ENCODE measurements at places on chromosomes 5 and 9.

- no peak for DNase-seq
Measured at GRCh38 chr5:11037941-11038340, 276.9 kb upstream of the DAP start.

- DNase-seq, result no peak
Measured at GRCh38 chr9:134556531-134557068, 85.0 kb upstream of the COL5A1 start.

DNA sequence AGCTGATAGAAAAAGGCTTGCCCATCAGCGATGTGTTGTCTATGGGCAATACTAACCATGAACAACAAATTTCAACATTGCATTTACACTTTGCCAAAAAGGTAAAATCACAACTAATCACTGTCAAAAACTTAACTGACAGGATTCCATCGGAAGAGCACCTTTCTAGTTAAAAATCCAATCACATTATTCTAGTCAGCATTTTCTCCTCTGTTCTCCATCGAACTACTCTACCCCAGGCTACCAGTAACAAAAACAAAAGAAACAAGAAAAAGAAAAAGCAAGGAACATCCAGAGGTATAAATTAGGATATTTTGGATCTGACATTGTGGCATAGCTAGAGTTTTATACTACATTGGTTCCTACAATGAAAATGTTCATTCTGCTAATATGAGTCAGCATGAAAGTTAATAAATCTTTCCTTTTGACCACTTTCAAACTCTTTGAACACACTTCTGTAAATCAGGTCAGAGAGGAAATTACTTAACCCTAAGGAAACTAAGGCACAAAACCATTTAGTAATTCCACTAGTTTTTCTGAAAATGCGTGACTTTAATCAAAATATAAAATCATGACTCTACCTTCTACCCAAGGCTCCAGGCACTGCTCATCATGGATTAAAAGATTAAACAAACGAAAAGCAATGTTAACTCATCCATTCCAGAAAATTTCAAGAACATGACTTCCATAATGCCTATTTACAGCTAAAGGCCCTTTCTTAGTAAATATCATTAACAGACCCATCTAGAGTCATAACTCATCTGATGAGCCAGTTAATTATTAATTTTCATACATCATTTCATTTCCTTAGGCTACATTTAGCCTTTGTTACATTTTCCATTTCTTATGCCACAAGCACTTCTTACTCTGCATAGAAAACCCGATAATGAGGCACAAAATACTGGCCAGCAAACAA is 10.2 kb downstream of the GLIS3 start:
- DNase-seq, result no peak

DNA sequence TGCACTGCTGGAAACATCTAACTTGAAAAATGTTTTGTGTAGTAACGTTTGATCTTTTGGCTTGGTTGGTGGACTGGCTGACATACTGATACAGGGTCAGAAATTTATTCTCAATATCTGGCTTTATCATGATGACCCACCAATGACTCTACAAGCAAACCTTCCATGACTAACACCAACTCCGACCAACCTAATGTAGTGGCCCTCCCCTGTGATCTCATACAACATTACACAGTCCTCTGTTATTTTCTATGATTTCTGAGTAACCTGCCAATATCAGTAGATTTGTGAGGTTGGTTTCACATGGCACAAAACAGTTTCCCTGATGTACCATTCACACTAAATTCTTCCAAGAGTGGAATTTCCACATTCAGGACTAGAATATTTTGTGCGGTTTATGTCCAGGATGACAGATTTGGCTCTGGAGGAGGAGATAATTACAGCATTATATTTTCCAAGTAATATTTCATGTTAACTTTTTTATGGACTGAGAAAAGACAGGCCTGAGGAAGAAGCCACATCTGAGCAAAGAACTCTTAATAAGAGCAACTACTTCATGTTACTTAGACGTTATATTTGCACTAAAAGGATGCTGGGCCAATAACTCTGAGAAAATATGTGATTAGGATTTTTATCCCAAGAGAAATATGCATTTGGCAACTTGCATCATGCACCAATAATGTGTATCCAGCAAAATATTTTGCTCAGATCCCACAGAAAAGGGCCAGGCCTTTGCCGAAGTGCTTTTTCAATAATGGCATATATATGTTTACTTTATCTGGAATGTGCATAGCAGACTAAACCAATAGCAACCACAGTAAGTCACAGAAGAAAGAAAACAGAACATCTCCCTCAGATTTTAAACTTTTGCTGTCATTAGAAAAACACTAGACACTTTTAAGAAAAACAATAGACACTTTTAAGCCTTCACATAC is 273.4 kb downstream of the KCNN2 start:
- DNase-seq, result no peak

DNA sequence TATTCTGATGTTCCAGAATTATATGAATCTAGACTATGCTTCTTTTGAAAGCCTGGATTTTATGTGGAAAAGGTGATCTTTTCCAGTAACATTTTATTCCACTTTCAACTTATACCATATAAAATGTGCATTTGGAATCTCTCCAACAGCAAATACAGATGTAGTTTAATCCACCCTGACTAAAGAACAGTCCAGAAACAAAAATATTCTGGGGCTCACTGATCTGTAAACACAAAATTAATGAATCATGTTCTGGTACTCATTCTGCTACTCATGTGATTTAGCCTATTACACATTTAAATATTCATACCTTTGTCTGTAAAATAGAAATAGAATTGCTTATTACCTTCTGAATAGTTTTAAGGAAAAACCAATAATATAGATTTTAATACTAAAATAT is 125.8 kb downstream of the ARRDC3 start:
- DNase-seq, result no peak

DNA sequence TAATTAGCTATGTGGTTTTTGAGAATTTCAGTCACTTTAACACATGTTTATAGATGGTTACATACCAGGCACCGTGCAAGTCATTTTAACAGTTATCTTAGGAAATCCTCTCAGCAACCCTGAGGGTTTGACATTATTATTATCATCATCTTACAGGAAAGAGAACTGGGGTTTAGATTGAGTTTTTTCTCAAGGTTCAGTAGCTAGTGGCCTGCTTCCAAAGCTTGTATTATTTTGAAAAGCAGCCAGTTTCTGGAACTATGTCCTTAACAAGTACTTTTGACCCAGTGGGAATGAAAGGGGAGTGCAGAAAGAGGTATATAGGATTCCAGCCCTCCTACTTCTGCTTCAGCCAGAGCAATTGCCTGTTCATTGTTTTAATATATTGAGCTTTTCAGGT is 157.5 kb downstream of the COMMD10 start:
- DNase-seq, result no peak

DNA sequence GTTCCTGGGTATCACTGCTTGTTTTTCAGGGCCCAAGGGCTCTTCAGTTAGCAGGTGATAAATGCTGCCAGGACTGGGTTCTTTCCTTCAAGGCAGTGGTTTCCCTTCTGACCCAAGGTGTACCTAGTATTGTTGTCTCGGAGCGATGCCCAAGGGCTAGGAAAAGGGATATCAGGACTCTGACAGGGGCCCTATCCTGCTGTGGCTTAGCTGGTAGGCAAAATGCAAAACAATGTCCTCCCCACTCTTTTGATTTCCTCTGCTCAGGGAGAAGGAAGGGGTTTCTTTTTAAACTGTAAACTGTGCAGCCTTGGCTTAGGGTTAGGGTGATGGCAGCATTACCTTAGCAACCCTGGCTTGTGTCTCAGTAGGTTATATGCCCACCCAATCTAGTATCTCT is 508.8 kb upstream of the CTNND2 start:
- no peak for DNase-seq

DNA sequence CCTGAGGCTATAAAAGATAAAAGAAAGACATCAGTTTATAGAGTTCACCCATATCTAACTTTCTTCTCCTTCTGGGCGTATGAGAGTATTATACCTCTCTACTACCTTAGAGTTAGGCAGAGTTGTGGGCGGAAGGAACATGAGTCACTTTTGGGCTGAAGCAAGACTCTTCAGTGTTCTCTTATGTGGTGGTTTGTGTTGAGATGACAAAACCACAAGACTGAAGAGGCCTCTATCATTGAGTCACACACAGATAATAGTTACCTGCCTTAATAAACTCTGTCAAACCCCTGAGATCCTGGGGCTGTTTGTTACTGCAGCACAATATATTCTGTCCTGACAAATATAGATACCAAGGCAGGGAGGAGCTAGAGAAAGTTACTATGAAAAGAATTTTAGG is 184.2 kb downstream of the EFNA5 start:
- no peak for DNase-seq

DNA sequence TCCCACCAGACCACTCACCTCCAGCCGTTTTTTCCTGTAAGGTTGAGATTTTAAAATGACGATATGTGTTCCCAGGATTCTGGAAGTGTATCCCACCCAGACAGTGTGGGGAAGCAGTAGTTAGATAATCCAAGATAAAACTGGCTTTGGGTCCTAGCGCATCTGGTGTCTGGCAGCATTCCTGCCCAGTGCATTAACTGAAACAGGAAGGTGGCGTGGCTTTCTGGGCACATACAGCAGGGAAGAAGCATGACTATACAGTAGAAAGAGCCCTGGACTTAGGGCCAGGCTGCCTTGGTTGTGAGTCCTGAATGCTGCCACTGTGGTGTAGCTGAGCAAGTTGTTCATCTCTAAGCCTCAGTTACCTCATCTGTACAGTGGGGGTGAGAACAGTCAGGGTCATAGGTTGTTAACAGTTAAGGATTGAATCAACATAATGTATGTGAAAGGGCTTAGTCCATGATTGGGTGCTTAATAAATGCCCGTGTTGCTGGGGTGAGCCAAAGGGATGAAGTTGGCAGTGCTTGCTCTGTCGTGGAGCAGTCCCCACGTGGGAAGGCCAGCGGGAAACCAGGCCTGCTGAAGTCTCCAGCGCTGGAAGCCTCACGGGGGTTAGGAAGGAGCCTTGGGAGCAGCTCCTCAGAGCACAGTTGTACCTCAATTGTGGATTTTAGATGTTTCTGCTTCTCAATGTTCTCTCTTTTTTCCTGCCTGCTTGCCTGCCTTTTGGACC is 18.0 kb downstream of the CLTA start:
- DNase-seq, result no peak

DNA sequence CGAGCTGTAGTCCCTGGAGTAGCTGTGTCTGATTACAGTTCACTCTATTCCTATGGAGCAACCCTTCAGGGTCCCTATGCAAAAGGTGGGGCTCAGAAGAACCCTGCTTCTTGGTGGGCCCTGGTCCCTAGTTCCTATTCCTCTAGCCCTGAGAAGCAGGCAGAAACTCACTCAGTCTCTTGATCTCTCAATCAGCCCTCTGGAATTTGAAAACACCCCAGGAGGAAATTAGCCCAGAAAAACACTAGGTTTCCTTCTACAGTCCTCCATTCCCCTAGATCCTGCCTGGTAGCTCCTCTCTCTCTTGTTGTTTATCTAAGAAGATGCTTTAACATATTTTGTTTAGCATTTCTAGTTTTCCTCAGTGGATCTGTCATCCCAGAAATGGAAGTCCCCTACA is 7.6 kb downstream of the RGS3 start:
- DNase-seq, result no peak

Data from CD4-positive, alpha-beta memory T cell (primary cell).